Inflammatory macrophage treated with lipopolysaccharide for 1 hour (primary cell): ENCODE measurements at places on chromosomes 3 and 15.

- DNase-seq: peak; percentile 68
These were observed 58.2 kb downstream of the ZBTB38 start for GRCh38 chr3:141426404-141427034.

- no peak for DNase-seq
These were observed 11.2 kb upstream of the KLHL40 start for GRCh38 chr3:42674146-42674545.

GRCh38 chr3:129323651-129324294, 45.1 kb downstream of the HMCES start:
- peak; percentile 40 for DNase-seq

- no peak for DNase-seq
These were observed 264.8 kb downstream of the CLSTN2 start for GRCh38 chr3:140199743-140200142.

DNA sequence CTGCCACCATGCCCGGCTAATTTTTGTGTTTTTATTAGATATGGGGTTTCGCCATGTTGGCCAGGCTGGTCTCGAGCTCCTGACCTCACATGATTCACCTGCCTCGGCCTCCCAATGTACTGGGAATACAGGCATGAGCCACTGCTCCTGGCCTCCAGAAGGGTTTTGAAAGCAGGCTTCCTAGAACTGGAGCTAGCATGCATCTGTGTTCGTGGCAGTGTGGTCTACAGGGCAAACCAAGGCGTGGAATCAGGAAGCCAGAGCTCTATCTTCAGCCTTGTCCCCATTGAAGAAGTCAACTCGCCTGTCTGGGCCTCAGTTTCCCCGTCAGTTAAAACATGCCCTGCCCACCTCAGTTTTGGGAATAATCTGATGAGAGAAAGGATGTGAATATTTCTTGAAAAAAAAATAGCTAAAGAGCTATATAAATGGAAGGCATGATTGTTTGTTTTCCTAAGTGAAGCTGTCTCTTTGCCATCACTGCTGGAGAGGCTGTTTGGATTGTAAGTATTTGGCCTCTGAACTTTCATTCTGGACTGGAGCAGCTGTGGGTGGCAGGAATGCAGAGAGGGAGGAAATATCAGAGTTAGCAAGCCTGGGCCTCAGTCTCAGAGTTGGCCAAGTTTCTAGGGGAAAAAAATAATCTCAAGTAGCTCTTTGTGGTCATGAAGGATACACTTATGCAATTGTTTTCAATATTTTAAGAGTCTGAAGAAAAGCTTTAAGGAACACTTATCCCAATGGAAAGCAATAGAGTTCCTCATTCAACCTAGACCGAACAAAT, 36.5 kb upstream of the UACA start:
- DNase-seq: no peak

- no peak for DNase-seq
These were observed 2.1 kb downstream of the RPP25 start for GRCh38 chr15:74954515-74954914.
